ENCODE measurements at places on chromosomes 5 and 9. TPM values are rescaled to one million over a fixed set of nuclear protein-coding genes. Genes with fewer than 3 reads are reported as not detected.
A peak's percentile ranks its signal among the peaks of the same experiment; 100 is the strongest.

- no peak for DNase-seq
Measured at GRCh38 chr5:138065102-138065501, 18.7 kb upstream of the WNT8A start.

DNA sequence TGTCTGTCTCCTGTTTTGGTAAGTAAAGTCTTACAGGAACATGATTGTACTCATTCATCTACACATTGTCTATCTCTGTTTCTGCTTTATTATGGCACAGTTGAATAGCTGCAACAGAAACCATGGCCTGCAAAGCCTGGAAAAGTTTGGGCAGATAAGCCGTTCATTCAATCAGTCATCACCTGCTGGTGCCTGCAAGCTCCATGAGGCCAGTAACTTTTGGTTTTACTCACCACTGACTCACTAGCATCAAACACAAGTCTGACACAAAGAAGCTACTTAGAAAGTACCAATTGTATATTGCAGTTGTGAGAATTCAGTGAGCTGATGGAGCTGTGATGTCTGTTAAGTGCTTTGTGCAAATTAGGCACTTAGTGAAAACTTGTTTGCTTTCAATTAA, 373.6 kb upstream of the SGCD start:
- DNase-seq, result no peak

- DNase-seq, result peak; percentile 54
Measured at GRCh38 chr9:95504053-95504963, 12.5 kb downstream of the PTCH1 start.

The AGTPBP1 gene
- total RNA-seq, result 20.3 TPM

DNA sequence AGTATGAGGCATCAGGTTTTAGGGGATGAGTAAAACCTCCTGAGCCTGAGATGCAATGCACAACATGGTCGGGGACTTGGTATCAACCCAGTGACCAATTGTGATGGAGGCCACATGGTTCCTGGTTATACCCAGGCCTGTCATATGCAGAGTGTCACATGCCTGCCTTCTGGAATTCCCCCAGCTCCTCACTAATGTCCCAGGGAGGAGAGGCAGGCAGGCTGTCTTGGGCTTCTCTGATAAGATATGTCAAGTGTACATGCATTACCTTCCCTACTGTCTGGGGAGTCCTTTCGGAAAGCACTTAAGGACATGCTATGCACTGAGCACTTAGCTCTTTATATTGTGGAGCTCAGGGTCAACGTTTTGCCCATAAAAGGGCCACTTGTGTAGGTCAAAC, 14.2 kb upstream of the PALM2AKAP2 start:
- DNase-seq, result no peak

DNA sequence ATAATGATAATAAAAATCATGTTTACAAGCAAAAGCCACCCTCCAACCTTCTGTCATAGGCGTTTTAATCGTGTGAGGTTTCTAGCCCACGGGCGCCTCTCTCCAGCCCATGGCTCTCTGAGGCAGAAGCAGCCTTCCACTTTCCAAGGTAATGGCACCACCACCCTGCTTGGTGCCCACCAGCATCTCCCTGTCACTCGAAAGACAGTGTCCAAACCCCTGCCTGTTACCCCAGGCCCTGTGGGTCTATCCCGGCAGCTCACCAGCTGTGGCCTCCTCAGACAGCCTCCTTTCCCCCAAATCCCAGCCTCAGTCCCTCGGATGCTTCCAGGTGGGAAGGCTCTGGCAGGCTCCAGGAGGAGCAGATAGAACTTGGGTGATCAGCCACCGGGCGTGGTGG, 123.8 kb upstream of the LPCAT1 start:
- no peak for DNase-seq

GRCh38 chr5:133041910-133042309, 9.9 kb upstream of the HSPA4 start:
- DNase-seq, result peak; percentile 42

DNA sequence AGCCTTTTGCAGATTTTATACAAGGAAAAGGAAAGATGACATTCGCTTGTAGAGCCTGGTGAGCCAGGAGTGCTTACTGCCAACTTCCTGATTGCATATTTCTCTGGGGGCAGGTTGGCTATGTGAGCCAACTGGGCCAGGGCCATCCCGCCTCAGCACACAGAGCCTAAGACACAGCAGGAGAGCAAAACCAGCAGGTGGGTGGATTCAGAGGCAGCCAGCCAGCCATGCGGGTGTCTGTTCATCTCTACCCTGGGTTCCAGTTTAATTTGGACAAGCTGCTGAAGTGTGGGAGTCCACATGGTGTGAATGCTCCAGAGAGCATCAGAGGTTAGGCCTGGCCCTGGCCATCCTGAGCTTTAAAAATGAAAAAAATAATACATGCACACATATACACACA, 291.4 kb downstream of the ARHGEF28 start:
- DNase-seq, result peak; percentile 53

The IL3 gene
- not detected for total RNA-seq

DNA sequence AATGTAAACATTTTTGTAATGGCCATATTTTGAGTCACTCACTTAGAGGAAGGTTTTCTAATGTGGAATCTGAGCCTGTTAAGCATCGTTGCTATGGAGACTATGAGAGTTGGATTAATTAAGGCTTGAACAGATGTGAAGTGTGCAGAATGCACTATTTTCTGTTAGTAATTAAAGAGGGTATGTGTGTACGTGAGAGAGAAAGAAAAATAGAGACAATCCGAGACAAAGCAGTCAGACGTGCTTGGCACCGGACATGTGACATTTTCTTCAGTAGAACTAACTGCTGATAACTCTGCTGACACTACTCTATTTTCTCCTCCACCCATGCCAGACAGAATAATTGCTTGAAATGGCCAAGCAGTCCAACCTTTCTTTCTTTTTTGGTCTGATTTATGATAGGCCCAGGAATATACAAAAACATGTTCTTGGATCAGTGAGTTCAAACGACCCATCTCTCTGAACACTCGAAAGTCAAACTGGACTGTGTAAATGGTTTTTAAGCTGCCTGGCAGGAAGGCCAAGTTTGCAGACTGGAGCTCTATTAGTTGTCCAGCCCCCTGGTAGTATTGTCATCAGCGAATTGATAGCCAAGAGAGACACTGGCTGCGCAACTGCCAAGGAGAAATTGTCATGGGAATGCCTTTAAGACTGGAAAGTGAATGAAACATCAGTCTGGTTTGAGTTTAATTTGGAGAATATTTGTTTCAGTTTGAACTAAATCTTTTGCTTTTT, 322.1 kb downstream of the ARHGEF28 start:
- DNase-seq, result no peak

Data from fibroblast of the aortic adventitia (primary cell).